Activated naive CD4-positive, alpha-beta T cell treated with anti-CD3 and anti-CD28 coated beads, Interleukin-2, amount 50 U/mL, for 16 hours (primary cell): ENCODE measurements at places on chromosomes 7 and 10.

DNA sequence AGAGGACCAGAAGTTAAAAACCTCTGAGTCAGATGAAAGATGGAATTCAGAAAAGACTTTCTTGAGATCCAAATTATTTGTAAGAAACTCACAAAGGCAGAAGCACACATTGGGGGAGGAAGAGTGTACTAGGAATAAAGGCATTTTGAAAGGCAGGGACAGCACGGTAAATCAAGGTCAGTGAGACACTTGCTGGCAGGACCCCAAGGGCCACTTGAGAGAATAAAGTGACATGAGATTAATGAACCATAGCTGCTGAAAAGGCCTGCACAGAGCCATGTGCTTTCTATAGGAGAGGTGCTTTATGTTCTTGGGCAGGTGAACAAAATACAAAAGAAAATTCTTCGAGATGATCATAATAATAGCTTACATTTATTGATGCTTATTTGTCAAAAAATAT is 929.9 kb upstream of the MBL2 start:
- DNase-seq: no peak

DNA sequence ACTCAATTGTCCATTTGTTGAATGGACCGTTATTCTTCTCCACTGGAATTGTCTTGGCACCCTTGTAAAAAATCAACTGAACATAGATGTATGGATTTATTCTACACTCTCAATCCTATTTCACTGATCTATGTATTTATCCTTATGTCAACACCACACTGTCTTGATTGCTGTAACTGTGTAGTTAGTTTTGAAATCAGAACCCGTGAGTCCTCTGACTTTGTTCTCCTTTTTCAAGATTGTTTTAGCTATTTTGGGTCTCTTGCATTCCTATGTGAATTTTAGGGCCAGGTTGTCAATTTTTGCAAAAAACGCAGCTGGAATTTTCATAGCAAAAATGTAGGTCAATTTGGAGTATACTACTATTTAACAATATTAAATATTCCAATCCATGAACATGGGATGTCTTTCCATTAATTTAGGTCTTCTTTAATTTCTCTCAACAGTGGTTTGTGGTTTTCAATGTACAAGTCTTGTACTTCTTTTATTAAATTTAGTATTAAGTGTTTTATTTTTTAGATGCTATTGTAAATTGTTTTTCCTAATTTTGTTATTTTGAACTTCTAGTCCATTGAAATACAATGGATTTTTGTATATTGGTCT is 10.0 kb downstream of the CAMK2B start:
- no peak for DNase-seq

DNA sequence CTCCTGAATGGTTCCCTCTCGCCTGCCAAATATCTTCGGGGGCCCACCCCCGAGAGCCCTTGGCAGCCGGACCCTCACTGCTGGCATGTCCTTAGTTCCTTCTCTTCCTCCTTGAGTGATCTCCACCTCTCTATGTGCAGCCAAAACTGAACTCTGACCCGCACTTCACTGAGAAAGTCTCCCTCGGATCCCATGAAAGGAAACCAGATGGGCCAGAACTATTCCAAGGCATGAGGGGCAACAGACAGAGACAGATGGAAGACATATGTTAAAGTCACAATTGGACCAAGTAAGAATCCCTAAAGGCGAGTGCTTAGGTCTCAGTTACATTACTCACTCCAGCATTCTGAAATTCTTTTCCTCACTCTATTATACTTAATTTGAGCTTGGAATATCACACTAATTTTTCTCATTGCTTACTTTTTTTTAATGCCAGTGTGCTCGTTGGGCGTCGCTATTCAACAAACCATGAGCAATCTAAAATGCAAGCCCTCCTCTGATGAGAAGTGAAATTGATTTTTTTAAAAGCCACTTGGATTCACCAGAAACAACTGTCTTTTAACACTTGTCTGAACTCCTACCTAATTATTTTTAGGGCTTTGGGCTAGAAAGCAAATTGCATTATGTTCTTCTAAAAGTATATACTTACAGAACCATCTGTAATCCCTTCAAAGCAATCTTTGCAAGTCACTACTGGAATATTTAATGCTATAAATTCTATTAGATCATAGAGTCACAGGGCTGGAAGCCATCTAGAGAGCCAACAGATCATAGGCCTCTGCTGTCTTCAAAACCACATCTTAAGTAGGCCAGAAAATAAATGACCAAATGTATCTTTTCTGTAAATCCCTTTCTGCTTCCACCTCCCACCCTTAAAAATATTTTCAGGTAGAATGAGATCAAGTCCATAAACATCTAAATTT is 43.3 kb upstream of the EZH2 start:
- no peak for DNase-seq

GRCh38 chr10:114956466-114956865 is 18.5 kb downstream of the TRUB1 start:
- no peak for DNase-seq

DNA sequence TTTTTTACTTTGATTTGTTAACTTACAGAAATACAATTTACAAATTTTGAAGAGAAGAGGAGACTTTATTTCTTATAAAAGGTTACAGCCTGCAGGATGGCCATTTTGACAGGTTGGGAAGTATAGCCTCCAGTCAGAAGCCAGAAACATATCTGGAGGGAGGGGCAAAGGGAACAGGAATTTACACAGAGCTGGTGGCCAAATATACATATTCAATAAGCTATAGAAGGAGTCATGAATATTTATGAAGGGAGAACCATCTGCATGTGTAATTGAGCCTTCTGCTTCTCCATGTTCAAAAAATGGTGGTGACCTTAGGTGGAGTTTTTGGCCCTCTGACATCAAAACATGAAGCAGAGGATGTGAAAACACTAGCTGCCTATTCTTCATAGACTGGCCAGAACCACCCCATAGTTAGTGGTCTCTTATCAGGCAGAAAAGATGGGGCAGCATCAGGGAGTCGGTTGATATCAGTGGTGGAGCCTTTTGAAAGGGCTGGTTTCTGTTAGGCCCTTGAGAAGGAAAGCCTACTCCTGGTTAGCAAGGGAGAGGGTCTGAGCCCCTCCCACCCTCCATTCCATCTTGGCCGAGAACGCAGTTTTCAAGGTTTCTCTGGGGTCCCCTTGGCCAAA is 57.2 kb downstream of the ENTPD1 start:
- DNase-seq: no peak

GRCh38 chr10:89662596-89662995 is 17.6 kb upstream of the PANK1 start:
- DNase-seq: no peak

DNA sequence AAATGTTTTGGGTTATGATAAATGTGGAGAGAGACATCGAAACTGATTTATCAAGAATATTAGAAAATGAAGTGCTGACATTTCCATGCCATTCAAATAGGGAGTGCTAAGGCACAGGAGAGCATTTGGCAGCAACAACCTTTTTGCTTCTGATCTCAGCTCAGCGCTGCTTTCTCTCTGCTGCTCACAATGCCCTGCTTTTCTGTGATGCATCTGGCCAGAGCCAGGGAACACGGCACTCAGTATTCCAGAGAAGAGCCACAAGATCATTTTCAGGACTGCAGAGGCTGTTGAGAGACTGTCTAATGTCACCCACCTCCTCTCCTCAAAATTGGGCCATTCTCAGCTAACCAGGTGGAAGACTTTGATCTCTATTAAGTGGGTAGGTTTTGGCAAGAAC is 28.1 kb downstream of the INSYN2A start:
- no peak for DNase-seq

GRCh38 chr7:45881280-45881758 is 7.0 kb upstream of the IGFBP1 start:
- DNase-seq: no peak

DNA sequence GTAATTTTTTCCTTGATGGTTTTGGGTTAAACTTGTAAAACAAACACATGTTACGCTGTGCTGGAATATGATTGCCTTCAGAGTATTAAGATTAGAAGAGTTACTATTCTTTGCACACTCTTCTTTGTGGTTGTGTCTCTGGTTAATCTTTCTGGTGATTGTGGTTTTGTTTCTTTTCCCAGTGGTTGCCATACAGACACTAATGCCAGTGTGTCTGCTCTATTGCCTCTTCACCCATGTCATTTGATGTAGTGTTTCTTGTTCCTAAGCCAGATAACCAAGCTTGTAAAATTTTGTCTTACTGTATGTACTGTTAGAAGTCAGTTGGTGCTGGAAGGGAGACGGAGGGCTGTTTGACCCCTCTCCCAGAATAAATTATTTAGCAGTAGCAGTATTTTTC is 124.8 kb downstream of the PHTF2 start:
- DNase-seq: no peak

DNA sequence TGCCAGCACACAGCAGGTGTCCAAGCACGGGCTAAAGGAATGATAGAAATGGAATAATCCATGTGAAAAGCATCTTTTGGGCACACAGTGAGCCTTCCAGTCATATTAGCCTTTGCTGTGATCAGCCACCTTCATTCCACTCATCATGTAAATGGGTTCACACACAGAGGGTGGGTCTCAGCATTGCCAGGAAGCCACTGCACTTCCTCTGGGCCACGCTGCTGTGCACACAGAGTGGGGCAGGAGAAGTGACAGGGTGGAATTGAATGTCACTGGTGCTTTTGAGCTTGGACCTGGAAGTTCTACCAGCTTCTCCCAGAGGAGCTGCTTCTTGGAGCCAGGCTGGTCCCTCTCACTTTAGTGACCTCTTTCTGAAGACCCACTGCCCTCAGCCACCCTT is 203.5 kb downstream of the USP6NL start:
- DNase-seq: no peak

DNA sequence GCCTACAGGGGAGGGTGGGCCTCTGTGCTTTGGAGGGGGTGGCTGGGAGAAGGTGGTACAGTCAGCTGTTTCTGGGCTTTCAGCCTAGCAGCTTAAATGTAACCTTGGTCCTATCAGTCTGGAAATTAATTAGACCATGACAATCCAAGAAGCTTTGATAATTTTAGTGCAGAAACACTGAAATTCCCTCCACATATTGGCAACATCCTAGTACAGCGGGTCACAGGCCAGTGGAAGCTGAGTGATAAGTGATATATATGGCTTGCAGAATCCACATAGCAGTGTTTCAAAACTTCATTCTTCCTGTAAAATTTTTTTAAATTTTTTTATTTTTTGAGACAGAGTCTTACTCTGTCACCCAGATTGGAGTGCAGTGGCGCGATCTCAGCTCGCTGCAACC is 212.6 kb downstream of the TYW1 start:
- no peak for DNase-seq

- no peak for DNase-seq
Observed at GRCh38 chr7:116809636-116810266, 52.6 kb upstream of the CAPZA2 start.

DNA sequence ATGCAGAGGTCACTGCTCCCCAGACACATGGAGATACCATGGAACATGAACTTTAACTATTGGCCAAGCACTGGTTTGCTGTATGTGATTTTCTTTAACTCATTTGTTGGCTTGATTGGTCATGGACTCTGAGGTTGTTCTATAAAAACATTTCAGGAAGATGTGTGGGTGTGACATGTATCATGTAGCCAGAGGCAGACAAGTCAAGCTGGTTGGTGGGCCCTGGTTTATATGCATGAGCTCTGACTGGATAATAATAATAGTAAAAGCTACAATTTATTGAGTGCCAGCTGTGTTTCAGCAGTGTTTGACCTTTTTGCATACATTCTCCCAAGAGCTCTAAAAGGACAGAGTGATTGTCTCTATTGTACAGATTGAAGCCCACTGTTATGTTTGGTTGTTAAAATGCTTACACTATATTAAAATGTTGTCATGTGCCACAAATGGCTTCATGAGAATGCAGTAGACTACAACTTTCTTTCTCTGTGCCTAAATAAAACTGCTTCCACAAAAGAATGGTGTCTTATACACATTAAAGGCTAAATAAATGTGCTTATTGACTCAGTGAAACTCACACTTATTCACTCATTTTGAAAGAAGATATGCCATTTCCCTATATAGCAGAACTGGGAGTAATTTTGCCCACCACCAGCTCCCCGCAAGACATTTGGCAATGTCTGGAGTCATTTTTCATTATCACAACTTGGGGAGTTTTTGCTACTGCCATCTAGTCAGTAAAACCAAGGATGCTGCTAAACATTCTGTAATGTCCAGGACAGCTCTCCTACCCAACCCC is 243.6 kb upstream of the NFE2L3 start:
- no peak for DNase-seq

DNA sequence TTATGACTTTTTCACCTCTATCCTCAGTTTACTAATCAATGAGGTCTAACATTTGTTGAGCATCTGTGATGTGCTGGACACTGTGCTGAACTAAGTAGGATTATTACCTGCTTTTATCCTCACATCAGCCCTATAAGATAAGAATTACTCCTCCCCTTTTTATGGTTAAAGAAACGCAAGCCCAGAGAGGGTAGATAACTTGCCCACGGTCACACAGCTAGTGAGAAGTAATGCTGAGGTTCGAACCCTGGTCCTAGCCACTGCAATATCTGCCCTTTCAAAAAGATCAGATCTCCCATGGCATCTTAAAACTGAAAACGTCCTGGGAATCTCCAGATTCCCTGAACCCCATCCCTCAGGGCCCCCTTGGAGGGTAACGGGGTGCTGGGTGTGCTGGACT is 118.3 kb downstream of the C10orf105 start:
- no peak for DNase-seq

DNA sequence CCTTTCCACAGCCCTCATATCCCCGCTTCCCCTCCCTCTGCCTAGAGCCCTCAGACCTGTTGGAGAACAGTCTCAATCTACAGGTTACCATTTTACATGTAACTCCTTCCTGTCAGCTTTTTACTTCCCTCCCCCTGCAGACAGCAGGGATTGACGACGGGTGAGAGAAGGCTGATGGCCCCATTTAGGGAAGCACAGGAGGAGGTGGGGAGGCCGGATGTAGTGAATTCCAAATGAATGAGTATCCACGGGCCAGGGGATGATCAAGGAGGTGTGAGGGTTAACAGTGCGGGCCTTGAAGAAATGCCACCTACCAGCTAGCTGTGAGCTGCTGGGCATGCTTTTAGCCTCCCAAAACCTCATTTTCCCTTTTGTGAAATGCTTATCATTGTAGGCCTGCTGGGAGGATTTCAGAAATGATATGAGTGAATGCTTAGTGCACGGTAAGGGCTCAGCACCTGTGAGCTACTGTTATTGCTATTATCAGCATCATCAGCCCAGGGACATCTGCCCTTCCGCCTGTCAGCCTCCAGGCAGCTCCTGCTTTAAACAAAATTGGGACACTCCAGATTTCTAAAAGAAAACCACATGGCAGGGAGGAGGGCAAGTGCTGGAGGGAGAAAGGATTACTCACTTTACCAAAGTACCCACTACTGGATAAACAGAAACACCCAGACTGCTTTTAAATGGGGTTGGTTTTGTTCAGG is 6.5 kb upstream of the NANOS1 start:
- DNase-seq: no peak

DNA sequence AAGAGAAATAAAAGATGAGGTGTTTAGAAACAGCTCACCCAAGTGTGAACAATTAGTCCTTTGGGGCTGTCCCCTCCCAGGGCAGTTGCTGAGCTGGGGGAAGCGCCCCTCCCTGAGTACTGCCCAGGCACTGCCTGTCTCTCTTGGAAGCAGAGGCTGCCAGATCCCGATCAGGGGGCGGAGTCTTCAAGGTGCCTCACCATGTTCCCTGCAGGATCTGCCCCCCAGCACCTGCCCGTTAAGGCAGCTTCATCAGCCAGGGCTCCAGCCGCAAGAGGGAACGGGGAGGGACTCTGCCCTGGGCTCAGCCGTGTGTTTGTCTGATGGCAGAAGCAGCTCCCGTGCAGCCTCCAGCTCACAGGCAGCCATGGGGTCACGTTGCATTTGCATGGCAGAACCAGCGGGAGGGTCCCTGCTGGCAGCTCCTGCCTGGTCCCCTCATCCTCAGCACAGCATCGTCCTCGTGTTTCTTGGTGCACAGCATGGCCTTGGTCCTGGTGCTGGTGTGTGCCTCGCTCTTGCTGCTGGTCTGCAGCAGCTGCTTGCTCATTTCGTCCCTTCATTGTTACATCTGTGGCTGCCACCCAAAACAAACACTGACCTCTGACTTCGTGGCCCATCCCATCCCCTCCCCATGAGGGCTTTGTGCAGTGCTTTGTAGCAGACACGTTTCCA is 10.7 kb upstream of the DPYSL4 start:
- no peak for DNase-seq
